ENCODE measurements at places on chromosomes 3 and 15.

- peaks cover 8% of the 10 kb centered on the region for H3K4me1 ChIP-seq
- no peak for DNase-seq
- H3K27me3 ChIP-seq: no peaks in the 10 kb centered on the region
- no peak overlapping the region for H3K4me3 ChIP-seq
Measured at GRCh38 chr3:108180194-108180593, 42.0 kb downstream of the IFT57 start.

- H3K27ac ChIP-seq: no peak overlapping the region
- no peaks in the 10 kb centered on the region for H3K36me3 ChIP-seq
- H3K4me3 ChIP-seq: no peak overlapping the region
- DNase-seq: no peak
- H3K27me3 ChIP-seq: no peaks in the 10 kb centered on the region
Measured at GRCh38 chr3:178088963-178089362, 447.3 kb upstream of the KCNMB2 start.

DNA sequence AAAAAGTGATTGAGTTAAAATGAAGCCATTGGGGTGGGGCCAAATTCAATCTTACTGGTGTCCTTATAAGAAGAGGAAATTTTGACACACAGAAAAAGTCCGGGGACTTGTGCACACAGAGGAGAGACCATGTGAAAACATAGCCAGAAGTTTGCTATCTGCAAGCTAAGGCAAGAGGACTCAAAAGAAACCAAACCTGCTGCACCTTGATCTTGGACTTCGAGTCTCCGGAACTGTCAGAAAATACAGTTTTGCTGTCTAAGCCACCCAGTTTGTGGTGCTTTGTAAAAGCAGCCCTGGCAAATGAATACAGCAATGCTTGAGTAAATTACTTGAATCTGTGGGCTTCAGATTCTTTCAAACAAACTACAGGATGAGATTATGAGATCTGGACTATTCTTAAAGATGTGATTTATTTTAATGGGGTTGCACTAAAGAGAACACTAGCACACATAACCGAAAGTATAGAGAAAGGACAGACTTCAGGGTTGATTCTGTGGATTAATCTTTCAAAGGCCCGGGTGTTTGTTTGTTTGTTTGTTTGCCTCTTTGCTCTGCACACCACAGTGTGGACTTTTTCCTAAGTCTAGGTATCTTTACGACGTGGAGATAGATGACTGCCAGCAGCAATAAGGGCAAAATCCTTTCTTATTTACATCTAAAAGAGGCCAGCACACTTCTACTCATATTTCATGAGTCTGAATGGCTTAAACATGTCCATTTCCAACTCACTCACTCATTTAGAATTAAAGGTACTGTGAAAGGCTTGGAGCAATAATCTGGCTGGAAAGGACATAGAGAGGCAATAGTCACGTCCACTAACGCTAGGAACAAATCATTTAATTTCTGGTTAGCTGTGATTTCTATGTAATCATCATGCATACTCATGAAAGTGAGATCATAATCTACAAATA lies 53.9 kb upstream of the SSR3 start:
- H3K27me3 ChIP-seq: no peaks in the 10 kb centered on the region
- peaks cover 28% of the 10 kb centered on the region for H3K4me1 ChIP-seq
- H3K36me3 ChIP-seq: no peaks in the 10 kb centered on the region
- peak; percentile 37 for DNase-seq
- no peak overlapping the region for H3K27ac ChIP-seq

DNA sequence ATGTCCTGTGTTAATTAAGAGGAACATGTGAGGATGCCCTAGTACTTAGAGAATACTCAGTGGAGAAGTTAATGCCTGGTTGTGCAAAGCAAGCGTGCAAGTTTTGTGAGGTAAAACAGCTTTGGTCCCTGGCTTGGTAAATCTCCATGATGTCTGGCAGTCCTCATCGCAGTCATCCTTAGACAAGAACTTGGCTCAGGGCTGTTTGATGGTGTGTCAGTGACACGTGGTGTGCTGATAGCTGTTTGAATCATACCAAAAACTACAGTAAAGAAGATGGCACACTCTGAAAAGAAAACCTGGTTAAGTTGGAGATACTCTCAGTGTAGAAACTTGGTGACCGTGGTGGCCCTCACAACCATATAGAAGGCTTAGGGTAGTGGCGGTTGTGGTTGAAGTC lies 361.7 kb downstream of the FEZF2 start:
- H3K27ac ChIP-seq: no peak overlapping the region
- no peaks in the 10 kb centered on the region for H3K36me3 ChIP-seq
- DNase-seq: no peak
- peaks cover 4% of the 10 kb centered on the region for H3K4me1 ChIP-seq
- no peaks in the 10 kb centered on the region for H3K27me3 ChIP-seq

- H3K4me3 ChIP-seq: no peak overlapping the region
- H3K27me3 ChIP-seq: no peaks in the 10 kb centered on the region
- no peak for DNase-seq
- no peaks in the 10 kb centered on the region for H3K4me1 ChIP-seq
Measured at GRCh38 chr3:139460076-139460475, 16.2 kb downstream of the RBP2 start.

DNA sequence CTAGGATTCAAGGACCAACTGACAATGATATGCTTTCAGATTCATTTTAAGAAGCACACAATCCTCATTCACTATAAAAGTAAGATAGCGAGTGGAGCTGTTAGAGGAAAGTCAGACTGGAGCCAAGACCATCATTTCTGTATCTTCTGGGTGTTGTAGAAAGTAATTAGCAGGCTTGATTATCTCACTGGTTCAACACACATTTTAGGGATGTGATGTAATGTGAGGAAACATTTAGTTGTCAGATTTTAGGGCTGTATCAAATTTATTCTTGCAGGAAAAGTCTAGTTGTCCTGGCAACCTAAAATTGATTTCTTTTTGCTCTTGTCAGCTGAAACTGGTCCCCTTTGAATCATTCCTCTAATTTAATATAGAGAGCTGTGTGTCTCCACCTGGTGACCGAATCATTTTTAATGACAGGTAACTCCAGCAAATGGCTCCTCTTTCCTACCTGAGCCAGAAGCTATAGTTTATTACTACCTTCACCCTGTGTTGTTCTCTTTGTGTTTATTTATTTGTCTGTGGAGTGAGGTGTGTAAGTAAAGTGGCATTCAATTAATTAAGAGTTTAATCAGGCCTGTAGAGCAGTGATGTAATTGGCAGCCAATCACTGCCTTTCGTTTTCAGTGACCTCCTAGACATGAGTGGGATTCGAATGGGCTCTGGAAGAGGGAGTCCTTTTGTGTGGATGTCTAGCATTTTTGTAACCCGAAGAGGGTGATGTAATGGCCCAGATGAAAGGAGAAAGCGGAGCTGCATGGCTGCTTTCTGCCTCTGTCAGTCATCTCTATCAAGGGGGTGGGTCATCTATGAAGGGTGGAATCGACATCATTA lies 125.8 kb downstream of the LPP start:
- H3K27me3 ChIP-seq: no peaks in the 10 kb centered on the region
- DNase-seq: no peak
- H3K36me3 ChIP-seq: no peaks in the 10 kb centered on the region

Measured in esophagus muscularis mucosa (tissue), 4 donors.